Activated naive CD8-positive, alpha-beta T cell treated with anti-CD3 and anti-CD28 coated beads for 36 hours (primary cell): ENCODE measurements at places on chromosomes 7 and 10.

GRCh38 chr10:79446758-79447084 is 1.3 kb upstream of the ZCCHC24 start:
- H3K27ac ChIP-seq: no peak overlapping the region
- peaks cover 20% of the 10 kb centered on the region for H3K4me1 ChIP-seq

DNA sequence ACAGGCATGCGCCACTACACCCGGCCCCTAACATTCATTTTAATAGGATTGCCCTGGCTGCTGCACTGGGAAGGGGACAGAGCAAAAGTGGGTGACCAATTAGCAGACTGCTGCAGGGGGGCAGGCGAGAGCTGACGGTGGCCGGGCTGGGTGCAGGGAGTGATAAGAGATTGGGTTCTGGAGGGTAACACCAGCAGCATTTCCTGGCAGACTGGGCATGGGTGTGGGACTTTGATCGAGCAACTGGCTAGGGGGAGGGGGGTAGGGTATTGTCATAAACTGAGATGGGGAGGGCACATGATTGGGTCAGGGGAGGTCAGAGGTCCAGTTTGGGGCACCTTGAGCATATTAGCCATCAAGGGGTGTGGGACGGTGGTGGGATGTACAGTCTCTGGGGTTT is 20.2 kb upstream of the AMZ1 start:
- H3K4me3 ChIP-seq: no peak overlapping the region
- H3K27ac ChIP-seq: no peak overlapping the region
- no peaks in the 10 kb centered on the region for H3K36me3 ChIP-seq
- H3K4me1 ChIP-seq: peaks cover 3% of the 10 kb centered on the region
- H3K27me3 ChIP-seq: peaks cover 27% of the 10 kb centered on the region

DNA sequence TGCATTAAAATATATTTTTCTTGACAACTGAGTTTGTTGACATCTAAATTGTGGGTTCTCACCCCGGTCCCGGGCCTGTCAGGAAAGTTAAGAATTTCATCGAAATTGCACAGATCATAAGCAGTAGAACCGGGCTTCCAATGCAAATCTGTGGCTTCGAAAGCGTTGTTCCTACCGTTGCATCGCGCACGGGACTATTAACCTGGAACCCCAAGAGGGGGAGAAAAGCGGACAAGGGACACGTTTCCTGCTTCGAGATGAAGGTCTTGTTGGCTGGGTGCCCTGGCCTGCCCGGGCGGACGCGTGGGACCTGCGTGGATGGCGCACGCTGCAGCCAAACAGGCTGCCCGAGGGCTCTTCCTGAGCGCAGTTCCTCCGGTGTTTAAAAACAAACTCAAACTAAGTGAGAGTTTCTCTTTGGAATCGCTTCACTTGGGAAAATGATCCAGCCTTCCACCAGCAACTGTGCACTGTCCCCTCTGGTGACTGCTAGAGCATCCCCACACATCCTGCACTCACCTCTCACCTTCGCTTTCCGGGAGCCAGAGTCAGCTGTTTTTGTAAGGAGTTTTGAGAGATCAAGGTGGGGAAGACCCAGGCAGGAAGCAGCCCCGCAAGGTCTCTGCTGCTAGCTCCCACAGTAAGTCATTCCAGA is 5.1 kb upstream of the TBX20 start:
- H3K4me1 ChIP-seq: peaks cover 6% of the 10 kb centered on the region
- peaks cover 1% of the 10 kb centered on the region for H3K36me3 ChIP-seq
- no peak overlapping the region for H3K4me3 ChIP-seq
- no peak for DNase-seq
- H3K27me3 ChIP-seq: peaks cover 98% of the 10 kb centered on the region
- no peak overlapping the region for H3K27ac ChIP-seq

GRCh38 chr10:120578890-120579289 is 121.9 kb downstream of the PLPP4 start:
- no peaks in the 10 kb centered on the region for H3K27me3 ChIP-seq
- H3K36me3 ChIP-seq: no peaks in the 10 kb centered on the region
- no peak overlapping the region for H3K4me3 ChIP-seq
- H3K27ac ChIP-seq: no peak overlapping the region
- H3K4me1 ChIP-seq: no peaks in the 10 kb centered on the region
- no peak for DNase-seq

DNA sequence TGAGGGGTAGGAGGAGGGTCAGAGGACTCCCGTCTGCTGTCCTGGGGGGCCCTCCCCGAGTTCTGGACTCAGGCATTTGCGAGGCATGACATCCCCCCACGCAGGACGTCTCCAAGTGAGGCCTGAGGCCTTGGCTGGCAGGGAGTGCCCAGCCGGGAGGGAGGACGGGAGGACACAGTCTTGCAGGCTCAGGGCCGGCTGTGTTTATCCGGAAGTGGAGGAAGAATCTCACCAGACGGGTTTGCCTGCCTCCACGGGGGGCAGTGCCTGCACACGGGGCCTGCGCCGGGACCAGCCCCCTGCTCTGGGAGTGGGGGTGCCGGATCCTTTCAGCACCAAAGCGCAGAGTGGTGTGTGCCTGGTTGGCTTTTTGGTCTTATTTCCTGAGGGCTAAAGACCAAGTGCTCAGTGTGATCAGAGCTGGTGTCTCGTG is 10.9 kb downstream of the PWWP2B start:
- H3K36me3 ChIP-seq: no peaks in the 10 kb centered on the region
- no peaks in the 10 kb centered on the region for H3K27me3 ChIP-seq
- peak overlapping the region; percentile 29 for H3K4me3 ChIP-seq
- H3K4me1 ChIP-seq: peaks cover 5% of the 10 kb centered on the region
- H3K27ac ChIP-seq: peak overlapping the region; percentile 62

GRCh38 chr7:17159500-17160037 is 138.9 kb upstream of the AHR start:
- no peak overlapping the region for H3K4me3 ChIP-seq
- H3K4me1 ChIP-seq: peaks cover 30% of the 10 kb centered on the region
- DNase-seq: no peak
- H3K27ac ChIP-seq: peak overlapping the region; percentile 86
- H3K27me3 ChIP-seq: no peaks in the 10 kb centered on the region
